ENCODE measurements at places on chromosomes 2 and 18. TPM values are rescaled to one million over a fixed set of nuclear protein-coding genes. Genes with fewer than 3 reads are reported as not detected.

DNA sequence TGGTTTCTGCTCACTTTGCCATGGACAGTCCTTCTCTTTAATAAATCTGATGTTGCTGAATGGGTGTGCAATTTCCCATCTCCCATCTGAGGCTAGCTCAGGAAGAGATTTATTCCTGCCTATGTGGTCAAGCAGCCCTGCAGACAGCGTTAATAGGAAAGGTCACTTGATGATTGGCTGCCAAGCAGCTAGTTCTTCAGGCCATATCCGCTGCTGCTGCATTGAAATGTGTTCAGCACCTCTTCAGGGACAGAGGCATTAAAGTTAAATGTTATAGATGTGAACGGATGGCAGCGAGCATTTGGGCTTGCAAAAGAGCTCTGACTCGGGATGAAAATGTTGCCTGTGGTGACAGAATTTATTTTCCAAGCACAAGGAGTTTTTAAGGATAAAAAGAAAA lies 474.2 kb downstream of the PIK3C3 start:
- no peak for DNase-seq

- no peak for DNase-seq
Measured at GRCh38 chr2:173766537-173767289, 198.5 kb downstream of the SP3 start.

DNA sequence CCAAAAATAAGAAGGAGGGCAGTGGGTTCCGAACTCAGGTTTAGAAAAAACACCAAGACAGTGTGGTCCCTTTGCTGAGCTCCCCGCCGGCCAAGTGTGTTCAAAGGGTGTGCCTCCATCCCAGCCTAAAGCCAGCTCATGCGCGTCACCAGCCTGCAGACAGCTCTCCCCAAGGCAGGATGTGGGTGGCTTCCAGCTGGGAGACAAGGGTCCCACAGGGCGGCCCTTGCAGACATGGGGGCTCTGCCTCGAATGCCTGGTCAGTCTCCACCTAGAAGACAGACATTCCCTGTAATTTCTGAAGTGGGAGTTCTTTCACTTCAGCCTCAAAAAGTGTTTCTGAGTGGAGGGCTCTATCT lies 135.8 kb upstream of the GPC1 start:
- peak; percentile 36 for DNase-seq

- no peak for DNase-seq
Measured at GRCh38 chr18:29838556-29838955, 1204.0 kb downstream of the DSC3 start.

Gene DTNB
- total RNA-seq, result 9.8 TPM

Gene CDH2
- 78.7 TPM for total RNA-seq

All from osteoblast (primary cell).